ENCODE measurements at places on chromosomes 4 and X.

DNA sequence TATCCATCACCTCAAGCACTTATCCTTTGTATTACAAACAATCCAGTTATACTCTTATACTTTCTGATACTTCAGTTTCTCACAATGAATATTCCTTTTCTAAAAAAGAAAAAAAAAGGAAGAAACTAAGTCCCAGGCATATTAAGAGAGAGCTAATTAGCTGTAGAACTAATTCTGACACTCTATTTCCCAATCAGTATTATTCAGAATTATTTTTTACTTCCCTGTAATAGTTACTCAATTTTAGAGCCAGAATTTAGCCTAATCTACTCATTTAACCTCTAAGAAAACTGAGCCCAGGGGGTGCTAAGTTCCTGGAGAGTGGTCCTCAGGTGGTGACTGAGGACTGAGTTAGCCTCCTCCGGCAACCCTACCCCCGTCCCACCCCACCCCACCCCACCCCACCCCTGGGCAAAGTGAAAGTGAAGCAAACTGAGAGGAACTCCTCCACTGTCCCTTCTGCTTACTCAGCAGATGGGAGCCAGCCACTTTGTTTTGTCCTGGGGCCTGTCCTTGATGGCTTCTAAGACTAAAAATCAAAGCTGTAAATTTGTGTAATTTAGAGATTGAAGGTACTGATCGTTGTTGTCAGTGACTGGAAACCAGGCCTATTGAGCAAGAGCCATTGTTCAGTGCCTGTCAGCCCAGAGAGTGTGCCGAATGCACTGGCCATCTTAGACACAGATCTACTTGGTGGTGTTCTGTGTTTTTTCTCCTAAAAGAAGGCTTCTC lies 162.1 kb downstream of the CBR4 start:
- no peak for DNase-seq

DNA sequence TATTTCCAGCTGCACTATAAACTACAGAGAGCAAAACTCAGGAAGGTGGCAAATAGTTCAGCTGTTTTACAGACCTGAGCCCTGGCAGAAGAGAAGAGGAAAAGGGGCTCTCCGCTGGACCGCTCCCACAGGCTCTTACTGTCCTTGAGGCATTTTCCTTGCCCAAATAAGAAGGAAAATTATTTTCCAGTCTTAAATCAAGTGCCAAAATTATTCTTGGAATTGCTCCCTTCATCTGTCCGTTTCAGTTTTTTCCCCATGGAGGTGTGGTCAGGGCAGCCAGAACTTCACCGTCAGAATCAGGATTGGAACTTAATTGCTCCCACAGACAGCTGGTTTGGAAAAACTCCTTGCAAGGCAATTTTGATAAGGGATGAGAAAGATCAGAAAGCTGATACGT lies 35.2 kb upstream of the SPINK2 start:
- DNase-seq: no peak

DNA sequence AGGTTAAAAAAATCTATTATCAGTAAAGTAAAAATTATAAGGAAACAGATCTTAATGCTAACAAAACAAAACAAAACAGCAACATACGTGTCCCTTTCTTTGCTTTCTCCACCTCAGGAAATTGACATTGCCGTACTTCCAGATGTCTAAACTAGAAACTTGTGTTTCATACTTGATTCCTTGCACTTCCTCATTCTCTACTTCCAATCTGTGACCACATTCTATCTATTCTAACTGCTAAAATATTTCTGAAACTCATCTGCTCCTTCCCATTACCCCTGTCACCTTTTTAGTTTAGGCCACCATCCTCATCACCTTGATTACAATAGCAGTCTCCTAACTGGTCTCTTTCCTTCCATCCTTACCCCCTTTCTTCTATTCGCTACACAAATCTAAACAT lies 22.5 kb upstream of the RPA4 start:
- DNase-seq: no peak

GRCh38 chr4:80781431-80781830 lies 249.1 kb upstream of the BMP3 start:
- no peak for DNase-seq

- DNase-seq: no peak
Observed at GRCh38 chr4:98433691-98434090, 172.5 kb downstream of the RAP1GDS1 start.

DNA sequence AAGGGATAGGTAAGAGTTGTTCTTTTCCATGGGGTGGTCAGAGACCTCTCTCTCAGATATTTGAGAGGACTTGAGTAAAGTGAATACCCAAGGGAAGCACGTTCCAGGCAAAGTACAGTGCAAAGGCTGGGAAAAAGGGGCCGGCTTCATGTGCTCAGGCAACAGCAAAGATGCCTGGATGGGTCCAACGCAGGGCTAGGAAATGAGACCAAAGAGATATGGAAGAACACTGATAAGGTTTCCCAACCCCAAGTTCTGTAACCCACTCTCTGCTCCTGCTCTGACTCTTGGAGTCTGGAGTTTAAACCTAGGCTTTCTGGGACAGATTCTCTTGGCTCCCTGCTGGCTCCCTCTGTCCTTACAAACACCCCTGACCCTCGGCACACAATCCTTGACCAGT lies 36.2 kb upstream of the PROM1 start:
- DNase-seq: no peak

DNA sequence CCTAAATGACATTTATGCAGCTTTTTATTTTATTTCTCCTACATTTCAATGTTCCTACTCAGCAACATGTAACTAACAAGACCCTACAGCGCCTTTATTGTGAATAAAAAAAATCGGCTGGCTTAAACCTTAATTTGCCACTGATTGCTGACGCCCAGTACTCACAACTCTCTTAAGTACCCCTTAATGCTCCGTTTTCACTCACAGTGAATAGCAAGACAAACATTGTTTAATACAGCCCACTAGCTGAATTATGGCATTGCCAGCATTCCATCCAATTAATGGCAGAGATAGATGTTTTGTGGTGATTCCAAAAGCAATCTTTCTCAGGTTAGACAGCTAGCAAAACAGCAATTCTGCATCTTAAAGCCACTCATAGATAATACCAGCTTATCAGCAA lies 61.1 kb downstream of the PPARGC1A start:
- DNase-seq: no peak

DNA sequence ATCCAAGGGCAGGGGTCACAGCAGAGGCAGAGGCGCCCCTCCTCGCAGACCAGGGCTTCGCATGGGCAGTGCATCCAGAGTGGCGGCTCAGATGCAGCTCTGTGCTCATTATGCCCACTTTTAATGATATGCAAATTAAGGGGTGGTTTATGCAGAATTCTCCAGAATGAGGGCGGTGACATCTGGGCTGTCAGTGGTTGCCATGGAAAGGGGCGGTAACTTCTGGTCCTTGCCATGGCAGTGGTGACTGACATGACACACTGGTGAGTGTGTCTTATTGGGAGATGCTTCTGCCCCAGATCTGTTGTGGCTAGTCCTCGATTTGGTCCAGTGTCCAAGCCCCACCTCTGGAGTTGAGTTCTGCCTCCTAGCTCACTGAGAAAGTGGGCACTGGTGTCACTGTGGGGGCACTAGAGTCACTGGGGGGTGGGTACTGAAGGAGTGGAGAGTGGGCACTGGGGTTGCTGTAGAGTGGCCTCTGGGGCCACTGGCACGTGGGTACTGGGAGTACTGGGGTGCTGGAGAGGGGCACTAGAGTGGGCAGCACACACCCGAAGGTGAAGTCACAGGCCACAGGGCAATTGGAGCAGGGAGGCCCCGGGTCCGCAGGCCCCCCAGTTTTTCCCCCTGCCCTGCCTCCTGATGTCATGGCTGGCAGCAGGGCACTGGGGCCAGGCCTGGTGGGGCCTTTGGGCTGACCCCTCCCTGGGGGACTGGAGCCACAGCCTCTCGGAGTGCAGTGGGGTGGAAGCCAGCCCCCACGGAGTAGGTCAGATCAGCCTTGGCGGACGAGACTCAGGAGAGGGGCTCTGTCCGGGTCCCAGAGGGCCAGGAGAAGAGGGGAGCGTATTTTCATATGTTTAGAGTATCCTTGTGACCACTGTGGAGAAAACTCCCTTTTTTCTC lies 98.6 kb upstream of the NKX1-1 start:
- DNase-seq: no peak

GRCh38 chrX:23478561-23478960 lies 143.9 kb downstream of the PTCHD1 start:
- no peak for DNase-seq

GRCh38 chrX:2638279-2638678 lies 52.8 kb upstream of the CD99 start:
- DNase-seq: no peak

DNA sequence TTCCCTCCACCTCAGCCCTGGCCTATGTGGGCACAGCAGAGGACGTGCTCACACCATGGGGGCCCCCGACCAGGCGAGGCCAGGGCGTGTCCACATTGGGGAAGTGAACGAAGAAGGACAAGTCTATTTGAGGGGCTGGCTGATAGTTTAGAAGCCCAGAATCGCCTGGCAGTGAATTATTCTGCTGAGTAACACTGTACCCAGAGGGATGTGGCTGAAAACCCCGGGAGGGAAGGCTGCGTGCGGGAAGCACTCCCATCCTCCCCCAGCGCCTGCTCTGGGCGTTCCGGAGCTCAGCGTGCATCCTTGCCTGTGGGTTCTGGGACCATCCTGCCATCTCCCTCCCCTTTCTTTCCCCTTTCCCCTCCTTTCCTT lies 66.6 kb downstream of the TRMT44 start:
- no peak for DNase-seq

DNA sequence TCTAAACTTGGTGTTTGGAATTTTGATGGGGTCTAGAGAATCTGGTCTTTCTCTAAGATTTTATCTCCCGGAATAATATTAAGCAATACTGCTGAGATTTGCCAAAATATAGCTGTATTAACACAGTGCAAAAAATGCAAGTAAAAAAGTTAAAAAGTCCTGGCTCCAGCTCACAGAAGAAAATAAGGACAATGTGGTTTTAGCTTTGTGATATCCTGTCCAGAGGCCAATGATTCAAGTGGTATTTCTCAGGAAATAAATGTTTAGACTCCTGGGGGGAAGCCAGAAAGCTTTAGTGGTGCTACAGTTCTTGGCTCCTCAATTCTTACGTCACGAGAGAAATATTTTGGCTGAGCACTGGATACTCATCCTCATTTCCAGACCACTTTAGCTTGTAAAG lies 40.9 kb upstream of the IL13RA2 start:
- DNase-seq: no peak

- no peak for DNase-seq
Observed at GRCh38 chr4:108037884-108038283, 48.2 kb downstream of the HADH start.

- no peak for DNase-seq
Observed at GRCh38 chr4:185016946-185017758, 1.1 kb upstream of the HELT start.

DNA sequence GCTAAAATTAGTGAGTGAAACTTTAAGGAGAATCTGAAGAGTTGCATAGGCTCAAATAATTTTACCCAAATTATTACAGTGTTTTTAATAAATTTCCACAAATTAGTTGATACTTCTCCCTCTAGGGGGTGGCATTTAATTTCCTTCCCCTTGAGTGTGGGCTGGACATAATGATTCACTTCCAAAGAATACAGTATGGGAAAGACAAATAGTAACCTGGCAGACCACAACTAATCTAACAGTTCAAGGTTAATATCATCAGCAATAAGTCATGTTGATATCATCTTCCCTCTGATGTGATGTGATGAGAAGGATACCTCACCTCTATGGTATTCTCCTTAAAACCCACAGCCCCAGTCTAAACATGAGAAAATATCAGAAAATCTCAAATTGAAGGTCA lies 15.5 kb downstream of the PFKFB1 start:
- no peak for DNase-seq

GRCh38 chrX:72465889-72466288 lies 106.8 kb downstream of the HDAC8 start:
- DNase-seq: no peak

- no peak for DNase-seq
Observed at GRCh38 chr4:54586320-54586955, 71.3 kb upstream of the KIT start.

DNA sequence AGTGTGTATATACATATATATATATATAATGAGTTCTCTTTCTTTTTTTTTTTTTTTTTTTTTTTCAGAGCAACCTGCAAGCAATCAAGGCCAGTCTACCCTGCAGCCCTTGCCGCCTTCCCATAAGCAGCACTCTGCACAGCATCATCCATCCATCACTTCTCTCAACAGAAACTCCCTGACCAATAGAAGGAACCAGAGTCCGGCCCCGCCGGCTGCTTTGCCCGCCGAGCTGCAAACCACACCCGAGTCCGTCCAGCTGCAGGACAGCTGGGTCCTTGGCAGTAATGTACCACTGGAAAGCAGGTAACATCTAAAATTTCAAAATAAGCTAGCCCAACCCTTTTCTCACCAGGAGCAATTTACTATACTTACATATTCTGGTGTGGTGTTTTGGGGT lies 316.3 kb downstream of the DCTD start:
- no peak for DNase-seq

DNA sequence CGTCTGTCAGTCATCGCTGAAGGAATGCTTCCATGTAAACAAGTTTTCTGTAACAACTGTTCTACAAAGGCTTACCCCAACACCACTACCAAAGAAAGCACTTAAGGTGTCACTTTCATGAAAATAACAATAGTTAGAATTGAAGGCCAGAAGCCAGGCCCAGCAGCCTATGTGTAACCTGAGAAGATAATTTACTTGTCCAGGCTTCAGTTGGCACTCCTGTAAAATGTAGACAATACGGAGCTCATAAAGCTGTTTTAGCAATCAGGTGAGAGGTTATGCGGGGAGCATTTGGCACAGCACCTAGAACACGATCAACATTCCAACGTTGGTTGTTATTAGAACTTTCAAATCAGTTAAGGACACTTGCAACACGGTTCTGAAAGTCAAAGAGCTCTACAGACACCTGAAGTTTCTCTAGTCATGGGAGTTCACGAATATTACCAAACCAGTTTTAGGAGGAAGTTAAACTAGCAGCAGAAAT lies 15.7 kb downstream of the ADGRA3 start:
- DNase-seq: no peak

All from activated CD4-positive, alpha-beta T cell treated with anti-CD3 and anti-CD28 coated beads, Interleukin-2, amount 50 U/mL, for 24 hours (primary cell).